ENCODE measurements at places on chromosomes 12 and 14.

DNA sequence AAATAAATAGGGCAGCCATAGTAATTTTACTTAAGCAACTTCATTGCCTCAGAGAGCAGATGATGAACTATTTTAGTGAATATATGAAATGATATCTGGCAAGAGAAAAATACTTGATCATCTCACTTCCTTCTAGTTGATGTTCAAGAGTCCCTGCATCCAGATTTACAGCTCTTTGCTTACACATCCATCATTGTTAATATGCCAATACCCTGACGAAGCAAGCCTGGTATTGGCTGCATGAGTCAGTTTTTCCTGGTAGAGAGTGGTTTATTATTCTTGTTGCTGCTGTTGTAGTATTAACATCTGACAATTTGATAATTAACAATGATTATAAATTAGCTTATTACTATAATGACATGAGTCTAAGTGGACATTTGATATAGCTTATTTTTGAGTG is 681.9 kb downstream of the NRXN3 start:
- no peak for DNase-seq

DNA sequence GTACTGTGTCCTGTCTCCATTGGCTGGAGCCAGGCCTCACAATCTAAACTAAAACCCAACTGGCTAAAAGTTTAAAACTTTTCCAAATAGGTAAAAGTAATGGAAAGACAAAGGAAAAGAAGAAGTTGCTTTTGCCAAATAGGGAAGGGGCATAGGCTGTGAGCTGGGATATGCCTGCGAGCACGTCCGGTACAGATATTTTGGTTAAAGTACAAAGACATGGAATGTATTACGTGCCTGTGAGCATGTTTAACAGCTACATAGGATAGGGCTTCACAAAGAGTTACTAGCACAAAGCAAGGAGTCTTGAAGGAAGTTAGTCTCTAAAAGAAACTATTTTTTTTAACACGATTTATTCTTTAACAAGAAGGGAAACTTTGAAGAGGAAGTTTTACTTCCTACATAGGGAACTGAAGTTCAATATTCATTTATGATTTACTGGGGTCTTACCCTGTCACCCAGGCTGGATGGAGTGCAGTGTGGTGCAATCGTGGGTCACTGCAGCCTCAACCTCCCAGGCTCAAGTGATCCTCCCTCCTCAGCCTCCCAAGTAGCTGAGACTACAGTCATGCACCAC is 41.9 kb upstream of the INF2 start:
- DNase-seq = no peak

DNA sequence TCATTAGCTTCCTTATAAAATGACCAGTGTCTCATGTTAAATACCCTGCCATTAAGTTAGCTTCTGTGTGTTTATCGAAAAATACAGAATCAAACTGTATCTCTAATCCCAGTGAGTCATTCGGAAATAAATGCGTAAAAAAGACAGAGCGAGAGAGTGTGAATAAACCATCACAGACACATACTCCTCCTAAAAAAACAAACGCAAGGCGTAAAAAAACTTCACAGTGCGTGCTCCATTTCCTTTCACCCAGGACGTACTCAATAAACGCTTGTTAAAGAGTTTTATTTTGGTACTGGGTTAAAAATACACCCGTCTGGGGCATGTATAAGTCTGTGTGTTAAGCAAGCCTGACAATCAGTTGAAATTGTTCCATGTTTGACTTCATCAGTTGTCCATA is 58.8 kb upstream of the ISM2 start:
- no peak for DNase-seq

DNA sequence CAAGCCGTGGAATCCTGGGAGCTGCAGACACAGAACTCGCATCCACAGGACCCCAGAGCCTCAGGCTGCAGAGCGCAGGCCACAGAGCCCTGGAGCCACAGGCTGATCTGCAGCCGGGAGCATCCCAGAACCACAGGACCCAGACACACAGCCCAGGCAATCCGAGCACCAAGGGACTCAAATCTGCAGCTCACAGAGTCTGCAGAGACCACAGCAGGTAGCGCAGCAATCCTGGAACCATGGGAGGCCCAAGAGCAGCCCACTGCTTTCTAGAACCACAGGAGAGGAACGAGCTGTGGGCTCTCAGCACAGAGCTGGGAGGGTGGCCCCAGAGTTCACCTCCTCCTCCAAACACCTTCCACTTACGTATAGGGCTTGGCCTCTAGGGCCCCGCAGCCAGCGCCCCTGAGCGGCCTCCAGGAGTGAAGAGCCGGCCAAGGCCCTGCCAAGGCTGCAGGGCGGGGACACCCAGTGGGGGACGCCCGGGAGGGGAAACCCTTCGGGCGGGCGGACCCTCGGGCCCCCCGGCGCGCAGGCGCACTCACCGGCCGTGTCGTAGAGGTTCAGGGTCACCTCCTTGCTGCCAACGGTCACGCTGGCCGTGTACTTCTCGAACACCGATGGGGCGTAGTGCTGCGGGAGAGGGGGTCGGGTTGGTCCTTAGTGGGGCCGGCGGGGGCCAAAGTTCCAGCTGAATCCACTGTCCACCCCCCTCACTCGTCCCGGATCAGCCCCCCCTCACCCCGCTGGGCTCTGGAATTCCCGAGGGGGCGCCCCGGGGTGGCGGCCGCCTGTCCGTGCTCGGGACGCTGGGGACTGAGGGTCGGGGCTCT is 665 bp downstream of the RHOF start:
- DNase-seq = no peak

GRCh38 chr12:115297445-115297844 is 613.5 kb upstream of the TBX3 start:
- DNase-seq = no peak

DNA sequence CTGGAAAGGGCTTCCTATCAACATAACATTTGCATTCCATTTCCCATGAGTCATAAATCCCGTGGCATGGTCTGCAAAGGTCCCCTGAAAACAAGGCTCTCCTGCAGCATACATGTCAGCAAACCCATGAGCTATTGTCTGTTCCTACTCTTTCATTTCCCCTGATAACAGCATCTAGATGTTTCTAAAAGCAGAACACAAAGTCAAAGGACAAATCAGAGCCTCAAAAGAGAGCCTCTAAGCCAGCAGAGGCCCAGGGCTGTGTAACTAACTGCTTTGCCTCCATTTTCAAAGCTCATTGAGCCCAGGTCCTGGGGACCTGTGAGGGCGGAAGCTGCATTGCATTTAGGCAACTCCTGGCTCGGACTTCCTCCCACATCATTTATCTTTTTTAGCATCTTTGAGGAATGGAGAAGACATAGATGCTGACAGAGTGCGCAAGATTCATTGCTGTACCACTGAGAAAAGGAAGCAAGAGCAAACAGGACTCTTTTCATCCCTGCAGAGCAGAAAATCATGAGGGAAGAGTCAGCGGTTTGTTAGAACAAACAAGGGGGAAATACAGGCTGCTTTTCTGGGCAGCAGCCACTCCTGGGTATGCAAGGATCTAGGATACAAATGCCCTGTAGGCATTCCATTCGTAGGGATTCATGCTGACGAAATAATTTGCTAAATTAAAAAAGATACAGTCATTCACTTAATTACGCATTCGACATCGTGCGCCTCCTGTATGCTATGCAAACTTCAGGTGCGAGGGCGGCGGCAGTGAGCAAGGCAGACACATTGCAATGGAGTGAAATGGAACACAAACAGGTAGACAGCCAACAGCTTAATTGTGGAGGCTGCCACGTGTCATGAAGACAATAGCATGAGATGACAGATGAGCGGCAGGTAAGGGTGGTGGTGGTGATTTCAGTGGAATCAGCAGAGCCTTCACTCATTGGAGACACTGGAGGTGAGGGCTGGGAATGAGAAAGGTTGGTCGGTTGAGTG is 131.0 kb downstream of the TMEM132D start:
- no peak for DNase-seq

- DNase-seq = no peak
These were observed 10.8 kb downstream of the MGP start for GRCh38 chr12:14874882-14875281.

DNA sequence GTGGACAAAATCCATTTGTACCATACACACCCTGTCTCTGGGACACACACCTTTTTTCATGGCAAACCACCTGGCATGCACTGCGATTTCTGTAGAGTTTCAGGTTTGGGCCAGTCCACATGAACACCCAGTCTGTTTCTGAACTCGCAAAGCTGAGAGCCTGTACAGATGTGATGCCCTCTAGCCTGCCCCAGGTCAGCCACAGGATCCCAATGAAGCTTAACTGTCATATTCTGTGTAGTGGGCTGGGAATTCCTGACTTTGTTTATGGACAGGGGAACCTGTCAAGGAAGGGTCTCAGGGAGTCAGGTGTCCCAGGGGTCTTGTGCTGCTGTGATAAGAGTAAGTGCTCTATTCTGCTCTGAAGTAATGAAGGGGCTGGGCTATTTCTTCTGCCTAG is 39.8 kb downstream of the CPM start:
- DNase-seq = no peak

DNA sequence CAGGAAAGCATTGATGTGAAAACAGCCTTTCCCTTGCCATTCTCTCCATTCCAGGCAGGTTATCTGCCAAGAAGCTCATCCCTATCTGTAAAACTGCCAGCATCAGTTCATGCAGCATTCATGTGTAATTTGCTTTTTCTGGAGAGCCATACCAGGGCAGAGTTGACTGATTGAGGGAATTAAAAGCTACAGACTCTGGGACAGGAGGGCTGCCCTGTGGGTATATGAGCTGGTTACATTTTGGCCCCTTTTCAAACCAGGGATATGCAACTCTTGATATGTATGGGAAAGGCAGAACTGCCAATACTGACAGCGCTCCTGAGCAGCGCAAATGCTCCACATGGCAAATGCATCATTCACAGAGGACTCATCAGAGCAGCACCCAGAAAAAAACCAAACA is 53.7 kb downstream of the SYT1 start:
- no peak for DNase-seq

DNA sequence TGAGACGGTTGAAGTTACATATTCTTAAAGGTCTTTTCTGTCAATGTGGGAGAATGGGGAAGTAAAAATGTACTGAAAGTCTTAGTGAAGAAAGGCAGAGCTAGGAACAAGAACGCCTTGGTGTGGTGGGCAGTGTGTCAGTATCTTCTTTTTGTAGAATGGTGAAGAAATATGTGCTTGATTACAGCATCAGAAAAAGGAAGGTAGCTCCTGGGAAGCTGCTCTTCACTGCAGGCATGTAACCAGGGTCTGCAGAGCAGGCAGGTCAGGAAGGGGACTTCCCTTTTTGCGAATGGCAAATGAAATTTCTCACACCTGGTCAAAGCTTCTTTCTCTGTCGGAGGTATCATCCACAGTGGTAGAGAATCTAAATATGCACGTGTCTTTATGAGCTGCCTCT is 226.2 kb downstream of the ADAMTS20 start:
- no peak for DNase-seq

- no peak for DNase-seq
These were observed 3.6 kb upstream of the MDGA2 start for GRCh38 chr14:47678993-47679392.

DNA sequence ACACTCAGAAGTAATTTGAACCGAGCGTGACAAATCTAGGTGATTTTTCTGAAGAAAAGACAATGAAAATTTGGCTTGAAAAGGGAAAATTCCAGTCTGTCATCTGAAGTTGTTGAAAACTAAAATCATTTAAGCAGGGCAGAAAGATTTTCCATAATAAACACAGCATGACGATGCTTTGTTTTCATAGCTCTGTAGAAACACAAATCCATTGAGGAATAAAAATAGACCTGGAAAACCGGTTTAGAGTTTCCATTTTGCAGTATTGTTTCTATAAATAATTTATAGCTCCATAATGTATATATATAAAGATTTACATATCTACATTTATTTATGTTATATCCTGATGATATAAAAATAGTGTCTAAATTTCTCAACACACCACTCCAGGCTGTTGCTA is 1918.5 kb upstream of the FLRT2 start:
- DNase-seq = no peak

GRCh38 chr12:49983892-49984291 is 11.1 kb downstream of the AQP6 start:
- DNase-seq = no peak

DNA sequence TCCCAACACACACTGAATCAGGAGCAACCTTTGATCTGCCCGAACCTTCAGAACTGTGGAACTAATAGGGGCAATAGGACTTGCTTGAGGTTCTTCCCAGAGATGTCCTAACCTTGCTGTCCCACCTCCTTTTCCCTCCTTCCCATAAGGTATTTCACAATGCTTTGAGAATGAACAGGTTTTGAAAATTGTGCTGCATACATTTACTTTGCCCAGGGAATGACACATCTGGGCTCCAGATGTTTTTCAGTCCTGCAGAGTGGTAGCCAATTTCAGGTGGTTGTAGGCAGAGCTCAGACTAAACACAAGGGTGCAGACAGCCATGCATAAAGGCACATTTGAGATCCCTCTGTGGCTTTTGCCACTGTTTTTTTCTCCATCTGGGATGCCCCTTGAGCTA is 206.7 kb upstream of the PWP1 start:
- DNase-seq = no peak

- DNase-seq = no peak
These were observed 527.7 kb downstream of the RPS29 start for GRCh38 chr14:49058511-49058910.

- no peak for DNase-seq
These were observed 67.8 kb upstream of the FICD start for GRCh38 chr12:108447168-108447832.

DNA sequence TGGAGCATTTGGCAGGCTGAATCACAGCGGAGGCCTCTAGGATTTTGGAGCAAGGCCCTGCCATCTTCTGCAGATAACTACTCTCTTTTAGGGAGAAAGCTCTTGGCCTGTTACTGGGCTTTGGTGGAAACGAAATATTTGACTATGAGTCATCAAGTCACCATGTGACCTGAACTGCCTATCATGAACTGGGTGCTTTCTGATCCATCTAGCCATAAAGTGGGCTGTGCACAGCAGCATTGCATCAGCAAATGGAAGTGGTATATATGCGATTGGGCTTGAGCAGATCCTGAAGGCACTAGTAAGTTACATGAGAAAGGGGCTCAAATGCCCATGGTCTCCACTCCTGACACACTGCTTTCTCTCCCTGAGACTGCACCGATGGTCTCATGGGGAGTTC is 21.1 kb downstream of the GYS2 start:
- no peak for DNase-seq

DNA sequence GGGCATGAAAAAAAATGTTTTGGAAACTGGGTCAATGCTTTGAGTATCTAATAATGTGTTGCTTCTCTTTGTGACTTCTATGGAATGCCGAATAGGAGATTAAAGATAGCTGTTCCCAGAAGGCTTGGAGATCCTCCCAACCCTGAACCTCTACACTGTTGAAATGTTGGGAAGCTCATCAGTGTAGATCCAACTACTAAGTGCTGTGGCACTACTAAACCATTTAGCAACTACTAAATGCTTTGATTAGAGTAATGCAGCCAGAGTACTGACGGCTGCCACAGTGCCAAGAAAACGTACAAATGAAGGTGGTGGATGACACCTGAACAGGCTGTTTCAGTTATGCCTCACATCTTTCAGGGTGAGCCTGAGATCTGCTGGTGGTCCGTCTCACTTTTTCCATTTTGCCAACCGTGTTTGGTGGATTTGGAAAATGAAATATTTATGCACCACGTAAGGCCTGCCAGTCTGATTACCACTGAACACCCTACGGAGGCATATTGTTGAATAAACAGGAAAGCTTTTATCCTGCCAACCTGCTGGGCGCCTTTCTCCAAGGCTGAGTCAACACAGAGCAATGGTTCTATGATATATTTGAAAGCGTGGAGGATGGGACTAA is 938.0 kb upstream of the FLRT2 start:
- no peak for DNase-seq

Data from HEK293T (cell line).